ENCODE measurements at places on chromosomes 1 and 21.
A peak's percentile ranks its signal among the peaks of the same experiment; 100 is the strongest.

DNA sequence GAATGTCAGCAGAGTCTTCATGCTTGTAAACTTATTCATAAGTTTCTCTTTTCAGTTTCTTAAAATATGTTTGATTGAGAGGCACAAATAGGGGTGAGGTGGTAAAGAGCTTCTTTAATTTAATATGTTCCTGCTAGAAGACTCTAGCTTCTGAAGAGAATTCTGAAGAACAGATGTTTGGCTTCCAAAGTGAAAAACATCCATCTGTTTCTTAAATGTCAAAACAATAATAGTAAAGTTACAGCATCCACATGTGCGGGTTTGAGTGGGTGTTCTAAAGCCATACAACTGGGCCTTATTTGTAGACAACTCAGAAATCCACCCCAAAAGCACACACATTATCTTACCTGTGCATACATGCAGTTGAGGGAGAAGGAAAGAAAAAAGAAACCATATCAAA is 144.0 kb upstream of the ADGRL4 start:
- no peak for DNase-seq

DNA sequence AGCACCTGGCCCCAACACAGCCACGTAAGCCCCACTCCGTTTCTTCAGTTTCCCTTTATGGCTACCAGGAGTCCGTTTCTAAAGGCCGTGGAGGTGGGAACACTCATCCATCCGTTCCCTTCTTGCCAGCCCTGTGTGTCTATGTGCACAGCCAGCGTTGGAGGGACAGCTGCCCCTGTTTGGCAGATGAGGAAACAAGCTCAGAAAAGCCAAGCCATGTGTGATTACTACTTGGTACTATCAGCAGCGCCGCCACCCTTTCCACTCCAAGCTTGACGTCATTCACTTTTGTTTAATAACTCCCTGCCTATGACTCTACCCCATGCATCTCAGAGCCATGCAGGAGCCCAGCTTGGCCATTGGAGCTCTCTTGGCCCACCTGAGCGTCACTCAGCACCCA is 3.5 kb downstream of the LRP8 start:
- no peak for DNase-seq

DNA sequence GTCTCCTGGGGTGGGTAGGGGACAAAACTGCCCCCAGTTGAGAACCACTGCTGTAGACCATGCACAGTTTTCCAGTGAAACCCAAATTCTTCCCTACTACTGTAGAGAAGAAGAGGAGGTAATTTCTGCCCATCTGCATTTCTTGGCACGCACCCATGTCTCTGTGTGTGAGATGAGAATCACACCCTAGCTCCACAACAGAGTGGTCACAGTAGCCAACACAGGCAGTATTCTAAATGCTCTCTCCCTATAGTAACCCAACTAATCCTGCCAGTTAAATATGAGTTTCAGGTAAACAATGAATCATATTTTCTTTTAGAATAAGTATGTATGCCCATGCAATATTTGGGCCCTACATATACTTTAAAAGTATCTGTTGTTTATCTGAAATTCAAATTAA is 1.2 kb upstream of the CAPN2 start:
- DNase-seq, result no peak

GRCh38 chr1:192959657-192960186 is 99.4 kb downstream of the UCHL5 start:
- DNase-seq, result no peak

DNA sequence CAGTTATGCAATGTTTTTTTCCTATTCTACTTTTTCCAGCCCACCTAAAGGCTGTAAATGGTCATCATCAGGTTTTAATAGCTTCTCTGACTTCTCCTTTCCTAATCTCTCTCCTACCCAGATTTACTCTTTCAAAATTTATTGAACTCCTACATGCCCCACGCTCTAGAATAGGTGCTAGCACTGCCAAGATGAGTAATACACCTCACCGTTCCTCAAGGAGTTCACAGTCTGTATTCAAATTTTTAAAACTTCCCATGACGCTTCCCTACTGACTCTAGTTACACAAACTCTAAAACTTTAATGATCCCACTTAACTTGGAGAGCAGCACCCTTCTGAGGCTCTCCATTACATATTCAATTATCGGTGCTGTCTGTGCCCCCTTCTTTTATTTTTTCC is 51.6 kb downstream of the ALG14 start:
- DNase-seq, result no peak

- DNase-seq, result no peak
These were observed 151.3 kb downstream of the ADGRL4 start for GRCh38 chr1:78855258-78855657.

DNA sequence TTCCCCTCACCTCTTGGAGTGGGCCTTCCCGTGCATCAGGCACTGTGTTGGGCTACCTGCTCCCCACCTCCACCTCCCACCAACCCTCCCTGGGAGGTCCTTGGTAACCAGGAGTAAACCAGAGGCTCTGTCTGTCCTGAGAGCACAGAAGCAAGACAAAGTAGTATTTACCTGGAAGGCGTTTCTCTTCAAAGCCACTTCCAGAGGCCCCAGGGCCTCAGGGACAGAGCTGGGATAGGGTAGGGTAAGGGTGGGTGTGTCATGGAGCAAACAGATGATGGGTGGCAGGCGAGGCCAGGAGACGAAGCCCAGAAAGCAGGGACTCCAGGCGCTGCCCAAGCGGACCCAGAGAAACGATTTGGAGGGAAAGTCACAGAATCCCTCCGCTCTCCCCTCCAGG is 77.2 kb upstream of the TARDBP start:
- DNase-seq, result no peak

DNA sequence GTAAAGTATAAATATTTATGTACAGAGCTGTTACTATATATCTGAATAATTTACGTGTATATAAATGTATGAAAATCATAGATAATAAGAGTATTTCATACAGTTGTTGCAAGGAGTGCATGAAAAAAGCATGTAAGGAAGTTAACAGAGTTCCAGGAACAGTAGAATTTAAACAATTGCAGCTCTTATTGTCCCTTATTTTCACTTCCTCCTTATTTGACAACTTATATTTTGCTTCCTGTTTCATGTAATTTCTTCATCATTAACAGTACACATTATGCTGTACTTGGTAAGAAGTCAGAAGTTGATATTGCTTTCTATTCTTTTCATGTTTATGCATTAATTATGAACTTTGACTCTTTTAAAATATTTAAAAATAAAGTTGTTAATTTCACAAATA is 681.5 kb downstream of the LRRIQ3 start:
- DNase-seq, result no peak

- DNase-seq, result no peak
These were observed 107.9 kb downstream of the LMO4 start for GRCh38 chr1:87436534-87436933.

DNA sequence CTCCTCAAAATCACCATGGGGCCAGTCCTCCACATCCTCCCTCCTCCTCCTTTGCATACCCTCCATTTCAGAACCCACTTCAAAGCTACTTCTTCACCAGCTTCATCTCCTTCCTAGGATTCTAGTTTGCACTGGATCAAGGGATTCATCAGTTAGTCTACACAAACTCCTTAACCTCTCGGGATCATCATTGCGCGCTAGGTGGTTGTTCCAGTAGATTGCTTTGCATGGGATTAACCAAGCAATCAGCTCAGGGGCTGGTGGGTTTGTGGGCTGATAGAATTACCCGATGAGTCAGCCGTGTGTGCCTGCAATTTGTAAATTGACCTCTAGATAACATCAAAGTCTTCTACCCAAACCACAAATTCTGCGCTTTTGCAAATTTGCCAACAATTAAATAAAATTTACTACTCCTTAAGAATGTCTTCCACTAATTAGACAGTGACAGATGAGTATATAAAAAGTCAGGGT is 7.7 kb downstream of the KANK4 start:
- DNase-seq, result no peak

- no peak for DNase-seq
These were observed 12.0 kb downstream of the MAB21L3 start for GRCh38 chr1:116122955-116123757.

- DNase-seq, result no peak
These were observed 17.7 kb downstream of the MATN1 start for GRCh38 chr1:30705698-30706097.

GRCh38 chr1:64302971-64303370 is 99.5 kb downstream of the UBE2U start:
- DNase-seq, result no peak

DNA sequence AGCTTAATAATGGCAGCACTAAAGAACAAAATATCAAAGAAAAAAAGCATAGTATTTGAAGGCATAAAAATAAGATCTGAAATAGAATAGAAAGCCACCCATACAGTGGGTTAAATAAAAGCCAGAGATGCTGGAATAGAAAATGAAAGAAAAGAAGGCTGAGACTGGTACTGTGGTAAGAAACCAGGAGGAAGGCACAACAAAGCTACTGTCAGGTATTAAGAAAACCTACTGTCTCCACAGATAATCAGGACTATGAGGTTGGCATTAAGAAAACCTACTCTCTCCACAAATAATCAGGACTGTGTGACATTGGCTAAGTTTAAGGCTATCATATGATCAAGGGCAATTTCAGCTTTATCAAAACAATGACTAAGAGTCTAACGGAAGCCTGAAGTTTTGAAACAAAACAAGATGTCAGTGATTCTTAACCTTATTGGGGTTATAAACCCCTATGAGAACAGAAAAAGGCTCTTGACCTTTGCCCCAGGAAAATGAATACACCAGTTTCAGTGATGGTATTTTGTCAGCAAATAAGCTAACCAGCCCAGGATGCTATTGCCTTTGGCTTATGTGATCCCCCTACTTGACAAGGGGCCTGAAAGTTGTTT is 24.4 kb downstream of the MCOLN2 start:
- DNase-seq, result no peak

DNA sequence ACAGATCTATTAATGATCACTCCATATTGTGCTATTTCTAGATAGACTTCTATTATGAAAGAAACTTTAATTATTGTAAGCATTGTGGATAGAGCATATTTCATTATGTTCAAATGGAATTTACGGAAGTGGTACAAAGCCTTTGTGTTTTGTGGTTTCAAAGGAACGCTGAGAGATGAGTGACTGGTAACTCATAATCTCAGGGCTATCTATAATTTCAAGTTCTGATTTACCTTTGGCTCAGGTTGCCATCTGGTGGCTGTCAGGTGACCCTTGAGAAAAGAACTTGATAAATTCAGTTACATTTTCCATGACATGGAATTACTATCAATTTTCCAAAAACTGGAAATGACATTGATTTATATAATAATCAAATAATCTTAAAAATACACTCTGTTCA is 12.2 kb downstream of the NTNG1 start:
- DNase-seq, result no peak

DNA sequence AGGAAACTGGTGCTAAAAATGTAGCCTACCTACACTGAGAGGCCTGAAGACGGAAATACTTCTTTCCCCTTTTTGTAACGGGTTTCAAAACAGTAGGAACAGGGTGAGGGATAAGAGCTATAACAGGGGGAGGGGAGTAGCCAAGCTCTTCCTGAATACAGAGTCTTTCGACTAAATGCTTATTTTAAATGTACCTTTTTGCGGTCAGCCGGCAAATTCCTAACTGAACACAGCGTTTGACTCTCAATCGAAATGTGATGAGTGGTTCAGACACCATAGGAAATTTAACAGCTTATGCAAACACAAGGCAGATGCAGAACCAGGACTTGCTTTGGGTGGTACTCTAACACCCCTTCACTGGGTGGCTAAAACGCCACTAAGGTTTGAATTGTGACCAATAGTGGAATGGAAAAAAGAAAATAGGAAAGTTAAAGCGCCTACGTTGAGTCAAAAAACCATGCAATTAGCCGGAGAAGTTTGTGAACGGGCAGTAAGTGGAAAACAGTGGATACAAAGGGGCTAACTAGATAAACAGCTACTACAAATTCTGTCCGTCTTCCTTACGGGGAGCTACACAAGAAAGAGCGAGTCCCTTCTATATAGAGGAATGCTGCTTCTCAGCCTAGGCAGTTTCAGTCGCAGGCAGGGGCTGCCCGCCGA is 1.7 kb downstream of the EGLN1 start:
- DNase-seq, result no peak

GRCh38 chr21:42780617-42781016 is 98.7 kb downstream of the WDR4 start:
- DNase-seq, result no peak

DNA sequence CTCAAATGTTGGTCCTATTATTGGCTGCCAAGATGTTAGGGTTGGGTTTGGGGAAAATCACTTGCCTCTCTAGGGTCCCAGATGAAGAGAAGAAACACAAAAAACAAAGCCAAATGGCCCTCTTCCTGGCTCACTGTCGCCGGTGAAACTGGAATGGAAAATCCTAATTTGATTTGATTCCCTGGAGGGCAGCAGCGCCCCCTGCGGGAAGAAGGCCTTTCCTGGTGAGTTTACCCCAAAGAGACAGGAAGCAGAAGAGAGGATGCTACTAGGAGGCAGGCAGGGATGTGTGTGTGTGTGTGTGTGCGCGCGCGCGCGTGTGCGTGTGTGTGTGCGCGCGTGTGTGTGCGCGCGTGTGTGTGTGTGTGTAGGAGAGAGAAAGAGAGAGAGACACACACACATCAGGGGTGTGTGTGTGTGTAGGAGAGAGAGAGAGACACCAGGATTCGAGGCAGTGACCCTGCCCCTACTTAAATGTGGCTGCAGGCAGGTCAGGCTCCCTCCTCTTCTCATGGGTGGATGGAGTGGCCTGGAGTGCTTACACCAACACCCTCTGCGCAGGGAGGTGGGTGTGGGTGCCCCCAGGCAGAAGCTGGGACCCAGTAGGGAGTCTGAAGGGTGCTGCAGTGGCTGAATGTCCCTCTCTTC is 3.1 kb upstream of the SELENON start:
- DNase-seq, result peak; percentile 79

GRCh38 chr1:66693856-66694255 is 58.4 kb upstream of the DYNLT5 start:
- no peak for DNase-seq

GRCh38 chr1:106907795-106908194 is 148.7 kb upstream of the PRMT6 start:
- no peak for DNase-seq

GRCh38 chr1:206903687-206904086 is 6.4 kb downstream of the IL24 start:
- no peak for DNase-seq

DNA sequence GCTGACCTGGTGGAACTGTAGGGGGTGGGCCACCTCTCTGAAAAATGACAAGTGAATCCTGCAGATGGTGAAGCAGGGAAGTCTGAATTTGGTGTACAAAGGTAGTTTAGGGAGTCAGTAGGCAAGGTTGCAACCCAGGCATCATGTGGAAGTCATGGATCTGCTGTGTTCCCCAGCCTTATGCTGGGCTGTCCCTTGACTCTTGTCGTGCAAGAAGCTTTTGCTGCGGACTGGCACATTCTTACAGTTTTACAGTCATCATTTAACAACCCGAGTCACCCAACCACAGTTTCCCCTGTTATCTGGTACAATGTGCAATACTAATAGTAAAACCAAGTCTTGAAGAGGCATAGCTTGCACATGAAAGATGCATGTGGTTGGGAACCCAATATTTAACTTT is 13.2 kb downstream of the RHOU start:
- DNase-seq, result no peak

- DNase-seq, result no peak
These were observed 186.6 kb downstream of the SIPA1L2 start for GRCh38 chr1:232443372-232443771.

- no peak for DNase-seq
These were observed 17.5 kb upstream of the ECE1 start for GRCh38 chr1:21307663-21308305.

GRCh38 chr1:67211589-67212563 is 45.6 kb downstream of the IL23R start:
- DNase-seq, result peak; percentile 42
